ENCODE measurements at places on chromosomes 12 and 14. TPM values are rescaled to one million over a fixed set of nuclear protein-coding genes. Genes with fewer than 3 reads are reported as not detected.

DNA sequence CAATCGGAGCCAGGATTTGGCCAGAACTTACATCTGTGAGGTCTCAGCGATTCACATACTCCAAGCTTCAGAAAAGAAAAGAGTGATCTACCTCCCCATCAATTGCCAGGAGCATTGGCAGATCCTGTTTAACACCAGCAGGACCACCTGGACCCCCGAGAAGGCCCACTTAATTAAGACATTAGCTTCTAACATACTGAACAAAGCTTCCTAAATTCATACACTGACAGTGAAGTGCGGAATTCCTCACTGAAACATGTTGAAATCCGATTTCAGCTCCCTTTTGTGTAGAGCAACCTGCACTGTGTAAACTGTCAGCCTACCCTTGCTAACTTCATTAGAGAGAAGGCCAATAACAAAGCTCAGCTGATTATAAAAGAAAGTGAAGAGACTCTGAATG lies 274.0 kb downstream of the NOVA1 start:
- H3K36me3 ChIP-seq = no peaks in the 10 kb centered on the region
- no peaks in the 10 kb centered on the region for H3K27me3 ChIP-seq

DNA sequence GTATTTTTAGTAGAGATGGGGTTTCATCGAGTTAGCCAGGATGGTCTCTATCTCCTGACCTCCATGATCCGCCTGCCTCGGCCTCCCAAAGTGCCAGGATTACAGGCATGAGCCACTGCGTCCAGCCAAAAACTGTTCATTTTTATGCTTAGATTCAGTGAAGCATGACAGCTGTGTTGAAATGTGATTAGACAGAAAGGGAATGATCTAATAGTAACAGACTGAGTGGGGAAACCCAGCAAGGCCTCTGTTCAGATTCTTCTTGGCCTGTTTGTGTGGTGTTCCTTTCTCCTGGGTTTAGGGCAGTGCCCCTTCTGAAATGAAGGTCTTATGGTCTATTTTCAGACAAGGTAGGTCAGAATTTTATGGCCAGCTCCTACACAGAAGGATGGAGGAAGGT lies 11.8 kb upstream of the ABCD4 start:
- H3K27ac ChIP-seq = no peak overlapping the region
- no peaks in the 10 kb centered on the region for H3K36me3 ChIP-seq
- H3K4me1 ChIP-seq = no peaks in the 10 kb centered on the region
- H3K27me3 ChIP-seq = no peaks in the 10 kb centered on the region
- DNase-seq = no peak

DNA sequence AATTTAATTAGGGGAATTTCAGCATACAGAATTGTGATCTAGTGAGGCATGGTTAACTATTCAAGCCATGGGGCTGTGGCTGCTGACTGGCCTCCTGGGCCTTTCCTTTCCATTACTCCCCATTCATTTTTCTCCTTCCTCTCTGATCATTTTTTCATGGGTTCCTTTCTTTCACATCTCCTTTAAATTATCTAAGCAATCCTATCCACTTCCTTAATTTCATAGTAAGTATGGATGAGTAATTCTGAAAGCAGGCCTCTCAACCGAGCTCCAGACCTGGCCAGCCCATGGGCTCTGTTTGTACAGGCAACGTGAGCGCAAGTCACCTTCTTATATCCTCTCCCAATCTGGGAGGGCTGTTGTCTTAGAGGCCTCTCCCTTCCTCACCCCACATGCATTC lies 13.4 kb downstream of the CKAP4 start:
- peaks cover 18% of the 10 kb centered on the region for H3K4me1 ChIP-seq
- H3K4me3 ChIP-seq = no peak overlapping the region

- H3K36me3 ChIP-seq = no peaks in the 10 kb centered on the region
- H3K4me3 ChIP-seq = no peak overlapping the region
- no peak for DNase-seq
- H3K27ac ChIP-seq = no peak overlapping the region
Measured at GRCh38 chr12:9792961-9793617, 32.4 kb upstream of the CD69 start.

- H3K36me3 ChIP-seq = peaks cover 9% of the 10 kb centered on the region
- H3K4me1 ChIP-seq = no peaks in the 10 kb centered on the region
- H3K4me3 ChIP-seq = no peak overlapping the region
- no peak for DNase-seq
- no peak overlapping the region for H3K27ac ChIP-seq
- no peaks in the 10 kb centered on the region for H3K27me3 ChIP-seq
Measured at GRCh38 chr12:4685317-4685716, 34.9 kb upstream of the GALNT8 start.

DNA sequence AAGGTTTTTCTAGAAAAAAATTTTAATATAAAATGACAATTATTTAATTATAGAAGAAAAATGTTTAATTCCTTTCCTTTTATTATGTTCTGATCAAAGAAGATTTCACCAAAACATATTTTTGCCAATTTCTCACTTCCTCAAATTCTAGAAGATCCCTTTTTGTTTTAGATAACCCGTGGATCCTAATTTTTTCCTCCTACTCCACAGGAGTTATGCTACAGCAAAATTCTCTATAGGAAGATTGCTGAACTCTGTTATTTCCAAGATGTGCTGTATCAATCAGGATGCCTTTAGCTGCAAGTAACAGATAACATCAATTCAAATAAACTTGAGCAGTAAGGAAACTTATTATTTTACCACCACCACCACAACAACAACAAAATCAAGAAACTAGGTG lies 3.8 kb upstream of the SNX6 start:
- DNase-seq = no peak
- H3K4me1 ChIP-seq = peaks cover 2% of the 10 kb centered on the region
- H3K4me3 ChIP-seq = no peak overlapping the region
- no peaks in the 10 kb centered on the region for H3K36me3 ChIP-seq
- H3K27me3 ChIP-seq = no peaks in the 10 kb centered on the region

The MMP19 gene
- 2.2 TPM for polyA plus RNA-seq

Data from keratinocyte (primary cell).